ENCODE measurements at places on chromosomes 12 and 14.

- DNase-seq = peak; percentile 61
Observed at GRCh38 chr12:107684990-107685359, 624 bp upstream of the PWP1 start.

GRCh38 chr12:32360956-32361355 is 38.4 kb upstream of the FGD4 start:
- no peak for DNase-seq

DNA sequence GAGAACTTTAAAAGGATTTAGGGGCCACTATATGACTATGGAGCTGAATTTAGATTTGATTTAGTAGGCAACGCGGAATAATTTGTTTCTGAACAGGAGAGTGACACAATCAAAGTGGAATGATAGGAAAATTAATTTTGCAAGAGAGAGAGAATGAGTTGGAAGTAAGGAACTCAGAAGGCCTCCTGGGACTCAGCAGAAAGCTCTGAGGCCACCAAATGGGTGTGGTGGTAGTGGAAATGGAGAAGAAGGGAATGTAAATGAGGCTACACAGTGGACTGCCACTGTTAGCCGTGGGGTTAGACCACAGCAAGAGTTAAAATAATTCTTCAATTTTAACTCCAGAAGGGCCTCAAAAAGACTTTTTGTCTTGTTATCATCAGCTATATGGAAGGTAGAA is 102.7 kb downstream of the LRRK2 start:
- DNase-seq = no peak

- DNase-seq = no peak
Observed at GRCh38 chr12:2842948-2843347, 8.1 kb upstream of the NRIP2 start.

DNA sequence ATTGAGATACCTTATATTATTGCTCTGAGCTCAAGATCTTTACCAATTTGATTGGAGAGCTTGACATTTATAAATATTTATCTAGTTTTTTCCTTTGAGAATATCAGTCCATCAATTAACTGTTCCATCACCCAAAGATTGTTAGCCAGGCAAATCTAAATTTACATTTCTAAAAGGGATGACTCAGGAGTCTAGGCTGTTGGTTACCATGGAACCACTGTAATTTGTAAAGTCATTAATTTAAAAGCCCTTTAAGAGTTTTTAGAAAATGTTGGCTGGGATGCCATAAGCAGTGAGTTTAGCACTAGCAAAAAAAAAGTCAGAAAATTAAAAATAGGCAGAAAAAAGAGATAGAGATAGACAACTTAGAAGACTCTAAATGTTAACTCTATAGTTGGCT is 19.5 kb upstream of the SERPINA1 start:
- DNase-seq = no peak

DNA sequence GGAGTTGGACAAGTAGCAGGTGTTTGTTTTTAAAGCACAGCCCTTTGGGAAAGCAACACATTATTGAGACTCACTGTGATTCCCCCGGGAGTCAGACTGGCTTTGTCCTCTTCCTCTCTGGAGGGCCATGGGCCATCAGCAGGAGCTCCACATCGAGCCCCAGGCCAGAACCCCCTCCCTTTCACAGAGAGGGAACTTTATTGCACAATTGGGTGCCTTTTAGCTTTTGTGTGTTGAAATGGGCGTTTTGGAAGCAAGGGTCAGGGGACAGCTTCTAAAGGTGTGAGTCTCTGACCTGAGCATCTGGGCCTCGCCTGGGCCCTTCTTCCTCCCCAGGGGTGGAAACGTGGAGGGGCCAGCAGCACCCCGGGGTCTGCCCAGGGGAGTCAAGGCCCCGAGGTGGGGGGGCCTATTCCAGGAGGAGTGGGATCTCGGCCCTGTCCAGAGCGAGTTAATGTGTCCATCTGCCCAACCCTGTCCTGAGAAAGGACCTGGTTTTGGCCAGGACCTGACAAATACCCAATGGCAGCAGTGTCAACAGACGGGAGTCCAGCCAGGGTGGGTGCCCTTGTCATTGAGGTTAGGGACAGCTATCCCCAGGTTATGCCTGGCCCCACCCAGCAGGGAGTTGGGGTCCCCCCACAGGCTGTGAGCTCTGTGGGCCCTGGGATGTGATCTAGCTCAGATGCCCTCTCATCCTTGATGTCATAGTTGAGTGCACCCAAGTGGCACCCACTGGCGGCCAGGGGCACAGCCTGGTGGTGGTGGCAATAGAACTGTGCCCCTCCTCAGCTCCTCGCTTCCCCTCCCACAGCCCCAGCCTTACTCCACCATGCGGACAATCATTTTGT is 37.1 kb downstream of the SLC8B1 start:
- peak; percentile 78 for DNase-seq

GRCh38 chr14:58805057-58805456 is 167.3 kb downstream of the DACT1 start:
- DNase-seq = no peak

GRCh38 chr12:92300777-92301176 is 155.1 kb upstream of the BTG1 start:
- DNase-seq = peak; percentile 19
